CD4-positive, alpha-beta T cell treated with Interleukin-1 beta for 1 hour (primary cell): ENCODE measurements at places on chromosomes 2 and 18.

GRCh38 chr18:68818584-68818983 lies 20.7 kb downstream of the CCDC102B start:
- no peak for DNase-seq

GRCh38 chr2:101714118-101714517 lies 16.6 kb downstream of the MAP4K4 start:
- no peak for DNase-seq

GRCh38 chr2:207901401-207901800 lies 123.9 kb downstream of the PLEKHM3 start:
- no peak for DNase-seq

DNA sequence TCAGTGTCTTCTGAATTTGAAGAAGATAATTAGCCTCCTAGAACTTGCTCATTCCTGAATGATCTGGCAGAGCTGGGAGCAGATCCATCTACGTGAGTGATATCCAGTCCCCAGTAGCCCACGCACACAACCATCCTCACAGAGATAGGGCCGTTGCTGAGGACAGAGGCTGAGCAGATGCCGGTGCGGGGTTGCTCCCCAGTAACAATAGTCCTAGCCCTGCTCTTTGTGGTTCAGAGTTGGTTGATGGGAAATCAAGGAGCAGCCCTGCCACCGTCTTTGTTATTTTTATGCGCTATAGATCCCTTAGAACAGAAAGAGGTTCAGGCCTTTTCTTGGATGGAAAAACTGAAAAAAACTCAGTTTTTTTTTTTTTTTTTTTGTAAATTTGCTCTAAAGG lies 69.3 kb downstream of the VWA3B start:
- DNase-seq: no peak

DNA sequence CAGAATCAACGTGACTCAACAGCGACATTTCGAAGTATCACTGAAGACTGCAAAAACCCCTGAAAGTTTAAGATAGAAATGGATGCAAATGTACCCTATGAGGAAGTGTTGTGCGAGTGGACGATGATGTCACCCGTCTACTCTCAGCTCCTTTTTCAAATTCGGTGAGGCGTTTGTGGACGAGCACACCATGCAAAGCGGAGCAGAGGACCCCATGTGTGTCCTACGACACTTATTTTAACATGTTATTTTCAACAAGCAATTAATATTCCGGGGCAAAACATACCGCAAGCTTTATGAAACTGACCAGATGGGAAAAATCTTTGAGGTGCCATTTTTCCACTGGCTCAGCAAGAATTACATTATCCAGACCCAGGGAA lies 2.0 kb downstream of the PXDN start:
- no peak for DNase-seq

- DNase-seq: no peak
Measured at GRCh38 chr18:24319757-24320156, 77.9 kb downstream of the OSBPL1A start.

DNA sequence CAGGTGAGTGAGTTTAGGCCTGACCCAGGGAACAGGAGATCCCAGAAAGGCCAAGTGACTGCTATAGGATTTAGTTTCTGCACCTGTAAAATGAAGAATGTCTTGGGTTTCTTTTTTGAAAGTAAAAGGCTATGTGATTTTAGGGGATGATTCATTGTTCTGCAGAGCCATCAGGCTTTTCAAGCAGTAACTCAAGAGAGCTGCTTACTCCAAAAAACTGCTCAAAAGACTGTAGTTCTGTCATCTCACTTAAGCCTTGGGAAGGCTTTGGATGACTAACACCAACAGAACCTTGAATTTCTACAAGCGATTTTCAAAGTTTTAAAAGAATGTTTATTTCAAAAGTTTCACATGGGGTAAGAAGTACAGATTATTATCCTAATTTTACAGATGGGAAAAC lies 165.1 kb downstream of the HAUS1 start:
- no peak for DNase-seq

GRCh38 chr2:17792515-17792914 lies 23.7 kb upstream of the MSGN1 start:
- no peak for DNase-seq

DNA sequence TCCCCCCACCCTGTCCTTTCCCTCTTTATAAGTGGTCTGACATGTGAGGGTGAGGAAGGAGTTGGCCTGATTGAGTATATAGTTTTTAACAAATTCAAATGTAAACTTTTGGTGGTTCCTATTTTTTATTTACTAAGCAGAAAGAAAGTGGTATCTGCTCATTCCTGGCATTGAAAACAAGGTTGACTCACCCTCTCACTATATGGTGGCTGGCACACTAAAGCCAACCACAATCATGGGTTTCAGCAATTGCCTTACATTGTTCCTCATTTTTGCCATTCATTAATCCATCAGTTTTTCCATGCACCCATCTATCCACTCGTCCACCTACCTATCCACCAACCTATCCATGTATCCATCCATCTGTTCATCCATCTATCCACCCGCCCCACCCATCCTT lies 75.4 kb upstream of the IGFBP5 start:
- DNase-seq: no peak

- no peak for DNase-seq
Measured at GRCh38 chr2:131085646-131086045, 7.6 kb downstream of the FAM168B start.

DNA sequence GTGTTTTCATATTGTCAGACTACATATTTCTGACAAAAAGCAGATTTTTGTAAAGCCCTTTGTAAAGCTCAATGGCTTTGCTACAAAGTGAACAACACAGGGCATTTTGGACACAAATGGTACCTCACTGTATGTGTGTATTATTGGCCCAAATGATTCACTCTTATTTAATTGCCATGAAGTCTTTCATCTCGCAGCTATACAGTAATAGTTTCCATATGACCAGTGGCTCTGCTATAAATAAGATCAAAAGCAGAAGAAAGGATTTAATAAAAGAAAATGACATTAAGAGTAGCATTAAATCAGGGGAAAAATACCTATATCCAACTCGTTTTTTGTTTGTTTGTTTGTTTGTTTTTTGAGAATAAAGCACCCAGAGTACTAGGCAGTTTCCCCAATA lies 284.0 kb upstream of the CCDC68 start:
- no peak for DNase-seq

DNA sequence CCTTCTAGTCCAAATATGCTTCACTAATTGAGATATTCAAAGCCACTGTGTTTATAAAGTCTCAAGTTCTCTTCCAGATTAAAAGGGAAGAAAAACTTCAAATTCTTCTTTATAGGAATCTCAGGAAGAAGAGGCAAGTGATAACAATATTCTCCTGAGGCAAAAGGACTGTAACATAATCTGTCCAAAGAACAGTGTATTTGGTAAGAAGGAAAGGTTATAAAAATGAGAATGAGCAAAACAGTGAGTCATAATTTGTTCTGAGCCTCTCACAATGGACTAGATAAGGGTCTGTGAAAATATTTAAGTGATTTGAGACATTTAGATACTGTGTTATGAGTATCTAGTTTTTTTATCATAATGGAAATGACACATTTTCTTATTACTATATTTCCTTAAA lies 44.3 kb downstream of the SNRPD1 start:
- no peak for DNase-seq

DNA sequence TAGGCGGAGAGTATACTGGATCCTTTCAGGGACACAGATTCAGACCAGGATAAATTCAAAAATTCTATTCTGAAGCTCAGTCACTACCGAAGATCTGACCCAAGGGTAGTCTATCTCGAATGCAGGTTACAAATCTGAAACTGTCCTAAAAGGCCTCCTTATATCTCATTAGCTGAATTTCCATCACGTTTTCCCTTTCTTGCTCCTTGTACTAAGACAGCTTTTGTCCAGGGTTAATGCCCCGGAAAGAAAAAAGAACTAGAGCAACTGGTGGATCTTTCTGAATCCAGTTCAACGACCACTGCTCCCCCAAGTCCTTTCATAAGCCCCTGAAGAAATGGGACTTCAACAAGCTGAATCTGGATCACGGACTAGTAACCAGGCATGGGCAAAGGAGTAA lies 97.5 kb upstream of the CCDC85A start:
- no peak for DNase-seq

GRCh38 chr2:195733831-195734230 lies 76.8 kb downstream of the SLC39A10 start:
- DNase-seq: no peak

- no peak for DNase-seq
Measured at GRCh38 chr2:38116762-38117161, 40.8 kb upstream of the CYP1B1 start.

DNA sequence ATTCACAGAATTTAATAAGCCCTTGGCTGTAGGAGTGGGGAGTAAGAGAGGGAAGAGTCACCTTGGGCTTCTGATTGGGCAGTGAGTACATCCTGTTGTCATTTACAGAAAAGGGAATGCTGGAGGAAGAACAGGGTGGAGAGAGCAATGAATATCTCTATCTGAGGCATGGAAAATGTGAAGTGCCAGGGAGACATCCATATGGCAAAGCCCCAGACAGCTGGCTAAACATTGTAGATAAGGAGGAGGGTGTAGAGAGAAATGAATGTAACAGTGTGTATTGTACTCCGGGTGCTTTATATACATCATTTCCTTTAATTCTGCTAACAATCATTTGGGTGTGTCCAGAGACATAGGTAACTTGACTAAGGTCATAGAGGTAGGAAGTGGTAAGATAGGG lies 103.5 kb downstream of the UPP2 start:
- no peak for DNase-seq

- no peak for DNase-seq
Measured at GRCh38 chr18:55250768-55251173, 291.5 kb upstream of the CCDC68 start.

DNA sequence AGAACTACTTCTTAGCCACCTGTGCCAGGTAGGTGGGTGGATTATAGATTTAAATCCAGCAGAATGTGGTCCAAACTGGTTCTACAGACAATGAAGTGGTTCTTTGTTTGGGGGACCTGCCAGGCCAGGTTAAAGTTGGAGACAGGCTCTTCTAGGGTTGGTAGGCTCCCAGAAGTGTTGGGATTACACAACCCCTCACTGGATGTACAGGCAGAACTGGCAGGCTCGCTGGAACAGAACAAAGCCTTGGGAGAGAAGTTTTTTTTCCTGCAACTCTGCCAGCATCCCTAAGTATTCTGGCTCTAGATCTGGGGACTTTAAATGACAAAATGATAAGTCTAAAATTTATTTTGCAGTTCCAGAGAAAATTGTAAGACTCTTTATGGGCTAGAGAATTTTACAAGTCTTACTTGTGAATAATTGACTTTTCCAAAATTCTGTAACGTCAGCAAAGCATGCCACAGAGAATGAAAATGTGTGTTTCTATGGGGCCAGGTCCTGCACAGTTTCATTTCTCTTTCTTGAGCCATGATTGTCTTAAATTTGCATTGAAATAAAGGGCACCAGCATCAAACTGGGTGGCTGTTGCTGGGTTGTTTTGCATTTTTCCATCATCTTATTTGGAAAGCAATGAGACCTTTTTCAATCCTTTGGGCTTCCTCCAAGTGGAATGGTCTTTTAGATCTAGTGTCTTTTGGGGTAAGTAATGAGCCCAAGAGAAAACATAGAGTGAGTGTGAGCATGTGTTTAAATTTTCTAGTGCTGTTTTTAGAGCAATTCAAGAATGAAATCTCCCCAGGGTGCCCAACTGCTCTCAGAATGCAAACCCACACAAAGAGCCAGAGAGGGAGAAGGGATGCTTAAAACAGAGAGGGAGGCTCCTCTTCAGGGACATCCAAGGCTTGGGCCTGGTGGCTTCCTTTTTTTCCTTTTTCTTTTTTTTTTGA lies 32.4 kb upstream of the ATL2 start:
- no peak for DNase-seq

- DNase-seq: peak; percentile 25
Measured at GRCh38 chr2:121128741-121129659, 156.0 kb downstream of the TFCP2L1 start.

GRCh38 chr2:17822445-17823117 lies 6.3 kb downstream of the MSGN1 start:
- no peak for DNase-seq

GRCh38 chr2:46434851-46435273 lies 44.5 kb upstream of the TMEM247 start:
- DNase-seq: no peak

DNA sequence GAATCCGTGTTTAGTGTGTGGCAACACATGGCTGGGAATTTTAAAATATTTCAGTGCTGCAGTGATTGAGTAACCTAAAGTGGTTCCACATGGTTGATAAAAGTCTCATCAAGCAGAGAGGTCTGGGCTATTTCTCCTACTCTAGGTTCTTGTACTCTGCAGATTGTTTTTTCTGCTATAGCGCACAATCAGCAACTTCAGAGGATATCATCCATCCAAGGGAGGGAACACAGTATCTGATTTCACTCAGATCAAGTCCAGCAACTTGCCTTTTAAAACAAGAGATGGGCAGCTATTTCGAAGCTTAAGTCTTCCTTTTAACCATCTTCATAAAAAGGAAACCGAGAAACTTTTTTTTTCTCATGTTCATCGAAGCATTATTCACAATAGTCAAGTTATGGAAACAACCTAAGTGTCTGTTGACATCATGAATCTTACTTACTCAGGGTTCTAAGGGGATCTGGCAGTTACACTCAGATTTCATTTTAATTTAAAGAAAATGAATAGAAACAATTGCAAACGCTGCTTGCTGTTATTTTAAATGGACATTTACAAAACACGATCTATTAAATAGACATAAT lies 172.7 kb upstream of the TRIB2 start:
- DNase-seq: no peak

DNA sequence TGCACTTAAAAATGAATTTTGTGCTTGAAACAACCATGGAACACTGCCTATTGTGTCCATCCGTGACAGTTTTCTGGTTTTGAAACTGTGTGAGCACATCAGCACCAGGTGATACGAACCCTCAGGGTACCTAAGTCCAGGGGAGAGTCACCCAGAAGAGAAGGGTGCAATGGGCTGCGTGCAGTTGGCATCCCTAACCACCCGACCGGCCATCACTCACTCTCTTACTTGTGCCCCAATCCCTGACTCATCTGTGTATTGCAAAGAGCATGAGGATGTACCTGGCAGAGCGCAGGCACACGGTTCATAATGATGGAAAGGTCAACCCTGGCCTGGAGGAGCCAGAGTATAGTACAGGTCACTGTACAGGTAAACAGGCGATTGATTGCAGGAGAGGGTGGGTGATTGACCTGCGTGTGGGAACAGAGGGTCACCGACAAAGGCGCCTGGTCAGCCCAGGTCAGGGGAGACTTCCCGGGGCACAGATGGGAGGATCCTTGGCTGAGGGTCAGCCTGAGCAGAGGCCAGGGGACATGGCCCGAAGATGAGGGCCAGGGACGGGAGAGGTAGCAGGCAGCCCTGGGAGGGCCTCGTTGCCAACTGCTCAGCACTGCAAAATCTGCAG lies 160.3 kb downstream of the SEPTIN10 start:
- no peak for DNase-seq
